ENCODE measurements at places on chromosomes 7 and 10.

- no peak for DNase-seq
These were observed 28.0 kb downstream of the VPS26A start for GRCh38 chr10:69151984-69152383.

GRCh38 chr10:82924711-82925110 is 1049.7 kb downstream of the NRG3 start:
- no peak for DNase-seq

DNA sequence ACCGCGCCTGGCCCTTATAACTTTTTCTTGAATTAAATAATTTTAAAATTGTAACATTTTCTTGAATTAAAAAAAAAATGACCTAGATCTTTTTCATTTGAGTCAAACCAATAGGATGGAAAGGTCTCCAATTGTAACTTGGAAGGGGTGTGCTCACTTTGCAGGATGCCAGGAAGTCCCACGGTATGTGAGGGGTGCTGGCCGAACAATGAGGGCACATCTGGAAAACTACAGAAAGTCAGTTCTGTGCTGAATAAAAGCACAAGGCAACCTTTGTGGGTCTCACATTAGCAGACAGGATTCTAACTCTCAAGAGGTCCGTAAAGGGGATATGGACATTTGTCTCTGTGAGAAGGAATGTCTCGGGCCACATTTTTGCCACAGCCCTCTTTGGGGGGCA is 52.8 kb upstream of the PDLIM1 start:
- no peak for DNase-seq

- no peak for DNase-seq
These were observed 40.5 kb upstream of the ZNF107 start for GRCh38 chr7:64625114-64626082.

DNA sequence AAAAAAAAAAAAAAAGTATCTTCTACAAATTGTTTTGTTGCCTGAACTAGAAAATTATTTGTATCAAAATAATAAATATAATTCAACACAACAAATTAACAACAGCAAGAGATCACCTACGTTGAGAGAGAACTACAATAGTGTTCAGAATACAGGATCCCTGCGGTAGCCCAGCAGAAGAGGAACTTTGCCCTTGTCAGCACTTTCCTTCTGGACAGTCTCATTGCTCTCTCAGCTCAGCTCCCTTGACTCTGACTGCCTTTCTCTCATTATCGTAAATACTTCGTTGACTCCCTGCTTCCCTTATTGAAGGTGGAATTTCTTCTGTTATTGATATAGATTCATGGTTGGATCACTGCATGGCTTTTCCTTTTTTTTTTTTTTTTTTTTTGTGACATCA is 469.5 kb upstream of the VSTM2A start:
- no peak for DNase-seq

GRCh38 chr7:6268023-6268900 is 4.2 kb downstream of the CYTH3 start:
- DNase-seq: no peak

DNA sequence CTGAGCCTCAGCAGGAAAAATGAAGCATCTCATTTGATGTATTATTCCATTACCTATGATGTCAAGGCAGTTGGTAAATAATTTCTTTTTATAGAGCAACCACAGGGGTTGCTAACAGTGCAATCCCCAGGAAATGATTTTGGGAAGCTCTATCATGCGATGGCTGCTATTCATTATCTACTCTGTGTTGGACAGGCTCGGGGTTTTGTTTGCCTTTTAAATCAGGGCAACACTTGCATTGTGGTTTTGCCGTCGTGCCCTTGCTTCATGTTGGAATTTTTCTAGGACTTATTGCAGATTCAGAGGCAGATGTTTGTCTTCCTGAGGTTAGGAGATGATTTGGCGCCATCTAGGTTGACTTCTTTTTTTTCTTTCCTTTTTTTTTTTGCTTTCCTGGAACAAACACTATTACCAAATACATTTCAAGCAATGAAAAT is 128.4 kb downstream of the BICC1 start:
- DNase-seq: peak; percentile 29

GRCh38 chr10:132371641-132372081 is 25.3 kb upstream of the PWWP2B start:
- DNase-seq: no peak

- no peak for DNase-seq
These were observed 523.6 kb downstream of the KIF20B start for GRCh38 chr10:90224791-90225566.

GRCh38 chr7:16905300-16906044 is 23.7 kb upstream of the AGR3 start:
- DNase-seq: no peak

DNA sequence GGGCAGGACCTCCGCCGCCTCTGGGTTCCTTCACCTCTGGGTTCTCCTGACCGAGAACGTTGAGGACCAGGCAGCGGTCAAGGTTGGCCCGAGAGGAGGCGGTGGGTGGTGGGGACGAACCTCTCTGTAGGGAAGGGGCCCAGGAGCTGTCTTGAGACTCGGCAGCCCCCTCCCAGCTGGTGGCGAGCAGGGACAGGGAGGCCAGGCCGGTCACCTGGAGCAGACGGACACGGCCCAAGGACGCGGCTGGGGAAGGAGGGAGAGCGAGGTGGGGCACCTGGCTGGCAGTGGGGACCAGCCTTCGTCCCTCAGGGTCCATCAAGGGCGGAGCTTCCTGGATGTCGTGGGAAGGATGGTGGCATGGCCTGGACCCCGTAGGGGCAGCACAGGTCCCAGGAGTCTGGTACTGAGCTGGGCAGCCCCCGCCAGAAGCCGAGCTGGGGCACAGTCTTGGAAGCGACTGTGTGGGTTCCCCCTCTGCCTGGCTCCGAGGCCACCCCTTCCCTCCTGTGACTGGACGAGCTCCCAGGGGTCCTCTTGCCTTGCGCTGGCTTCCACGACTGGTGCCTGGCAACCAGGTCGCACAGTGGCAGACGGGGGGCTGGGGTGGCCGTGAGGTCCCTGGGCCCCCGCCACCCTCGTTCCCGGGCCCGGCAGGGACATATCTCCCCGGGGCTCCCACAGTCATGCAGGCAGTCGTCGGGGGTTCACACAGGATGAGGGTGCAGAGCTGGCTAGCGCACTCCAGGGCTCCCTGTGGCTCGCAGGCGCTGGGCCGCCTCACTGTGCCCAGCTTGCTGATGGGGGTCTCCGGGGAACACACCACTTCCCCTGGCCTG is 89.9 kb downstream of the DNAJB6 start:
- no peak for DNase-seq

DNA sequence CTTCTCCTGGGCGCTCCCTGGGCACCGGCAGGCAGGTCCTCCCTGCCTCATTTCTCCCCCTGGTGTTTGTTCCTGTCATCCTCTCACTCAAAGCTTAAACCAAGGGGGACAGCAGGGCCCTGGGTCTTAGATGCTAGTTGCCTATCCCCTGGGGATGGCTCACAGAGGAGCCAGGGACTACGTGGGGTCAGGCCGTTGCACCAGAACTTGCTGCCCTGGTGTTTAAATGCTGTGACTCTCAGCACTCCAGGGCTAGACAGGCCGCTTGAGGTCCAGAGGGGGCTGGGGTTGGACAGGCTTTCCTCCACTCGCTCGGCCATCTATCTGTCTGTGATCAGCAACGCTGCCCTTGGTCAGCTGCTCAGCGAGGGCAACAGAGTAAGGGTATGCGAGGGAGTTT is 340.3 kb downstream of the CXCL12 start:
- DNase-seq: no peak

- DNase-seq: no peak
These were observed 276.9 kb downstream of the GATA3 start for GRCh38 chr10:8331387-8331786.

DNA sequence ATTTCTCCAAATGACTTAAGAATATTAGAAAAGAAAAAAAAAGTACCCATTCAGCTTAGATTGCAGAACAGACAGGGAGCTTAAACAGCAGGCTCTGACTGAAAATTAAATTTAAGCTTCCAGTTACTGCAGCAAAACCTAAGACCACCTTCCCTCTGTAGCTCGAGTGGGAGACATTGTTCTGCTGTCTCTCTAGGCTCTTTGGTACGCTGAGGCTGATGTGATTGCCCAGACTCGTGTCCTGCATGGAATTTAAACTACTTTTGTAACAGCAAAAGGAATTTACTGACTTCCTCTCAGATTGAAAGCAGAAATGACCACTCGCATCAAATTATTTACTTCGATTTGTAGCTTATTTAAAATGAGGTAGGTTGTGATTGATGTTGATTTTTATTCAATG is 124.6 kb downstream of the LRRTM3 start:
- DNase-seq: peak; percentile 6

GRCh38 chr7:26267601-26268166 is 24.0 kb upstream of the SNX10 start:
- DNase-seq: no peak

DNA sequence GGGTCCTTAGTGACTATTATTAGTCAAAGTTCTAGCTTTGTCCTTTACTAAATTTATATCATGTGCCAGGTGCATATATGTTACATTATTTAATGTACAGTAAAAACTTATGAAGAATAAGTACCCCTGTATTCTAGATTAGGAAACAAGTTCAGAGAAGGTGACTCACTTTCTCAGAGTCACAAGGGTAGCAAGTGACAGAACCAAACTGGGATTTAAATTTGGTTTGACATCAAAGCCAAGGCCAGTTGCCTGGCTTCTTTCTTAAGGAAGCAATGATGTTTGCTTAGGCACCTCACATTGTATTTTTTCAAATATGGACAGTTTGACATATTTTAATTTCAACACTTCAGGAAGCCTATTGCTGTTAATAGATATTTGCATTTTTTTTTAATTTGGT is 2.5 kb downstream of the LSM8 start:
- no peak for DNase-seq

GRCh38 chr7:39979406-39980073 is 29.5 kb downstream of the CDK13 start:
- no peak for DNase-seq

DNA sequence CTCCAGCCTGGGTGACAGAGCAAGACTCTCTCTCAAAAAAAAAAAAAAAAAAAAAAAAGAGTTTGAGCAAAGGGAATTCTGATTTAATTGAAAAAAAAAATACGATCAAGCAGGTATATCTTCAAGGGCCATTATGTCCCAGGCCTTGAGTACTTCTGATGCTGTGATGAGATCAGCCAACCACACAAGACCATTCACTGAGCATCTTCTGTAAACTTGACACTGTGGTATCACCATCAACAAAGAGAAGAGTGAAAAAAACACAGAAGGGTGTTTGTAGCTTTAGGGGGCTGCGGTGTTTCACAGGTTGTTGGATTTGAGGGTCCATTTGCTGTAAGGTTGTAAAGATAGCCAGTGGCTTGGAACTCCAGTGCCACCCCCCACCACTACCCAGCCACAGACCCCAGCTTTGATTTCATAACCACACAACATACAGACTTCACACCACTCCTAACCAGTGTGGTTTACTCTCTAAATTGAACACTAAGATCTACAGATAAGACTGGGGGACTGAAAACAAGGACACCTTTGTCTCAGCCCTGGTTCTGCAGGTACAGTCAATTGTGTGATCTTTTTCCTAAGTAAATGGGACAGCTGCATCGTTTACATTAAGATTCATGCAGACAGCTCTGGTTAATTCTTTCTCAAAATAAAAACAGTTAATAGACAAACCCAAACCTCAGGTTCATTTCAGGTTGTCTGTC is 66.4 kb downstream of the CDC123 start:
- DNase-seq: no peak

DNA sequence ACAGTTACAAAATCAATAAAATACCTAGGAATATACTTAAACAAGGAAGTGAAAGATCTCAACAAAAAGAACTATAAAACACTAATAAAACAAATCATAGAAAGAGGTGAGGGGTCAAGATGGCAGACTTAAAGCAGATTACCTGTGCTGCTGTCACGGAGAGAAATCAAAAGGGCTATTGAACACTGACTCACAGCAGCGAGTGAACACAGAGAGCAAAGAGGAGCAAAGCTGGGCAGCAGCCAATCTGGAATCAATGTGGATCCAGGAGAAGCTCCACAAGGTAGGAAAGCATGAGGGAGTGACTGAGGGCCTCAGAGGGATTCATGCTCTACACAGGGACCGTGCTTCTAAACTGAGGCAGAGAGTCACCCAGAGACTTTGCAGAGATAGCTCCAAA is 562.0 kb upstream of the SEMA3D start:
- DNase-seq: no peak

DNA sequence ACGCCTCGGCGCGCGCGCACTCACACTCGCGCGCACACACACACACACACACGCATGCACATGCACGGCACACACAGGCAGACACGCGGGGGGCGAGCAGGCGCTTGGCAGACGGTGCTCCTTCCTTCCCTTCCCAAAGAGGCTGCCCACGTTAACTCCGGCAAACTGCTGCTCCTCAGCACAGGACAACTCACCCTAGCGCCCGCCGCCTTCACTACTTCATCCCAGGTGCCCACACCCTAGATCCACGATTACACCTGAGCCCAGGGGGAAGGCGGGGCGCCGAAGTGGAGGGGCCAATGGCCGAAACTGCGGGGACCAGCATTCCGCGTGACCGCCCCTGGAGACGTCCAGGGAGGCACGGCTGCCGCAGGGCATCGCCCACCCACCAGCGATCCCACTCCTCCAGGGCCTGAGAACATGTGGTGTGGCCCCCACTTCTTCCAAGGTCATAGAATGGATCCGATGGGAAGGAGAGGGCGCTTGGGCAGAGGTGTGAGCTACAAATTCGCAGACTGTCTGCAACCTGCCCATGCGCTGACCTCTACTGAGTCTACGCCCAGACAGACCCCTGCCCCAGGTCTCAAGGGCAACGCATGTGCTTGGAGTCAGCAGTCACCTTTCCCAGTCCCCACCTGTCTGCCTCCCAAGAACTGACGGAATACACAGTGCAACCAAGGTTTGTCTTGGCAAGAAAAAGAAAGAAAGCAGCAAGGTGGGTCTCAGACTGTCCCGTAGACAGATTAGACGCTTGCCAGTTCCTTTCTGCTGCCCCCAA is 74.6 kb downstream of the CALN1 start:
- DNase-seq: no peak

GRCh38 chr7:102193806-102194205 is 92.9 kb upstream of the SH2B2 start:
- DNase-seq: no peak

DNA sequence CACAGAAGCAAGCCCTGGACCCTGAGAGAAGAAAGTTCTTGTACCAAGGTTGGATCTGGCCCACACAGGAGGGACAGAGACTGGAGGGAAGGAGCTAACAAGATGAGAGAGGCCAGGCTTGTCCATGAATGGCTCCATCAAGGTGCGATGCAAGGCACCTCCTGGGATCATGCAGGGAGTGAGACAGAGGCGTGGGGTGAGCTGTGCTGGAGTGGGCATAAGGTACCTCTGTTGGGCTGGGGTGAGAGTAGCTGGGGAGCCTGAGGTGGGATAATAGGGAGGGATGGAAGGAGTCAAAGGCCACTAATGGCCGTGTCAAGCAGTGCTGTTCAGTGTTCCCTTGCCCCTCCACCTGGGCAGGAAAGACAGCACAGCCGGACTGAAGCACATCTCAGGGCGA is 9.9 kb downstream of the TMEM72 start:
- DNase-seq: no peak

DNA sequence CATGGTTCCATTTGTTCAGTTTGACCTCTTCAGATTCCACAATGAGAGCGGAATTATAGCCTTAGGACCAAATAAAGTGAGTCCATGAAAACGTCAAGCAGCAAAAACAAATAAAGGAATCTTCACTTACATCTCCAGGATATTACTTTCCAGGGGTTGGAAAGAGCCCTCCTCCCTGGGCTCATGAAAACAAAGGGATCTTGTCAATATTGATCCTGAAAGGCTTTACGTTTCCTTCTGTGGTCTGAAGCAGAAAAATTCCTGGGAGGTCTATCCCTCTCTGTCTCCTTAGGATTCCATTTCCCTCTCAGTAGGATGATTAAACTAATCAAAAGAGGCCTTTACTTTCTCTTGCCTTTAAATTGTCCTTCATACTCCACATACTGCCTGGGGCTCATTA is 293.5 kb downstream of the GPAM start:
- no peak for DNase-seq

- DNase-seq: peak; percentile 27
These were observed 84.2 kb downstream of the STRA8 start for GRCh38 chr7:135317676-135318325.

Measured in retina (tissue), 1 donor.